ENCODE measurements at places on chromosomes 12 and 14. TPM values are rescaled to one million over a fixed set of nuclear protein-coding genes. Genes with fewer than 3 reads are reported as not detected.

LRRC10 gene
- total RNA-seq = not detected

ACOT6 gene
- total RNA-seq = not detected

AMN gene
- not detected for total RNA-seq

MUCL1 gene
- total RNA-seq = not detected

CGRRF1 gene
- total RNA-seq = 11.1 TPM

DENR gene
- total RNA-seq = 29.4 TPM

KRT8 gene
- 9.4 TPM for total RNA-seq

KRT3 gene
- total RNA-seq = not detected

OSBPL8 gene
- 35.7 TPM for total RNA-seq

RDH12 gene
- not detected for total RNA-seq

AICDA gene
- not detected for total RNA-seq

P2RX2 gene
- total RNA-seq = not detected

CHMP4A gene
- 23.7 TPM for total RNA-seq

ZCCHC8 gene
- total RNA-seq = 12.6 TPM

DIO3 gene
- not detected for total RNA-seq

GLI1 gene
- not detected for total RNA-seq

INHBE gene
- total RNA-seq = not detected

SLC4A8 gene
- 0.87 TPM for total RNA-seq

BDKRB1 gene
- total RNA-seq = not detected

MANSC4 gene
- not detected for total RNA-seq

ZNF140 gene
- total RNA-seq = 48.8 TPM

ACSM4 gene
- total RNA-seq = not detected

Measured in dermis lymphatic vessel endothelial cell (primary cell).